ENCODE measurements at places on chromosomes 2 and 18.

- DNase-seq, result no peak
These were observed 31.1 kb upstream of the PPP1R1C start for GRCh38 chr2:181954538-181954883.

DNA sequence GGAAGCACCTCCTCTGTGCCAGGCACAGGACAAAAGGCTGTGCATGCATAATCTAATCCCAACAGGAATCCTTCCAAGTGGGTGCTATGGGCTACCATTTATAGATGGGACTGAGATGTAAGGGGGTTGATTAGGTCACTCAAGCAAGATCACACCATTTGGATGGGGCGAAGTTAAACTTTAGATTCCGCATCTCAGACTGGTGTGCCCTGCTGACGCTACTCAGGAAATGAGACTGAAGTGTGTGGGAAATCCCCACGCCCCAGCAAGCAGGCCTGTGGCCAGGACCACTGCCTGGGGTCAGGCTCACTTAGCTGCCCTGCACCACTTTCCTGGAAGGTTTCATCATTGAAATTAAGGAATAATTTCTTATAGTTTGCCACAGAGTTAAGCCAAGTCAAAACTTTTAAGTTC is 70.5 kb upstream of the PPP1CB start:
- DNase-seq, result peak; percentile 22

GRCh38 chr2:229137639-229138038 is 133.4 kb downstream of the PID1 start:
- no peak for DNase-seq

- DNase-seq, result no peak
These were observed 154.1 kb upstream of the BOD1L2 start for GRCh38 chr18:56992777-56993176.

DNA sequence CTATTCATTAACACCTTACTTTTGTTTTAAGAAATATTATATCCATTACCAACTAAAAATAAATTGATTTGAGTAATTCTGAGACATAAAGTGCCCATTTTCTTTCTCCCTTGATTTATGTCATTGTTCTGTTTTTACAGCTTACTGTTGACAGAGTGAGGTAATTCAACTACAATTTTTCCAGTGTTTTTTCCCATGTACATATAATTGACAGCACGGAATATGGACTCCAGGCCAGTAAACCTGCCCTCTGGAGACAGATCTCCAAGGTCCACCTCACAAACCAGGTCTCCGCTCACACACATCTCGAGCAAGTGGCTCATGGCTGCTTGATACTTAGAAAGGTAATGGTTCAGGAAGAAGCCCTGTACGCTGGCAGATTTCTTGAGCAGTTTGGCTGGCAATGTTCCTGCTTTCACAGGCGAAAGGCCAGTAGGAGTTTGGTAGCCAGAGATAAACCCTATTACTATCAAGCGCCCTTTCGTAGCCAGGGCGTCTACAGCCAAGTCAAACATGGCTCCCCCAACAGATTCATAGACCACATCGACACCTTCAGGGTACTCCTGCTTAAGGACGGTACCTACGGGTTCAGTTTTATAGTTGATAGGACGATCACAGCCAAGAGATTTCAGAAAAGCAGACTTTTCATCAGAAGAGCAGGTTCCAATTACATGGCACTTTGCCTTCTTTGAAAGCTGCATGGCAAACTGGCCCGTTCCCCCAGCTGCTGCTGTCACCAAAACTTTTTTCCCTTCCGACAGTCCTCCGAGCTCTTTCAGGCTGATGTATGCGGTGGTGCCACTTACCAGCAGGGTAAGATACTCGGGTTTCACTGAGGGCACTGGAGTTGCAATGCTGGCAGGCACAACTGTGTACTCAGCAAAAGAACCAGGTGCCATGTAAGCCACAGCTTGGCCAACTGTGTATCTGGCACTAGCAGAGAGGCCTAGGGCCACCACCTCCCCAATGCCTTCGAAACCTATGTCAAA is 7.4 kb downstream of the PTGR3 start:
- no peak for DNase-seq

GRCh38 chr18:48179666-48180065 is 229.5 kb downstream of the ZBTB7C start:
- DNase-seq, result no peak

GRCh38 chr18:23689616-23690504 is 607 bp downstream of the LAMA3 start:
- no peak for DNase-seq

DNA sequence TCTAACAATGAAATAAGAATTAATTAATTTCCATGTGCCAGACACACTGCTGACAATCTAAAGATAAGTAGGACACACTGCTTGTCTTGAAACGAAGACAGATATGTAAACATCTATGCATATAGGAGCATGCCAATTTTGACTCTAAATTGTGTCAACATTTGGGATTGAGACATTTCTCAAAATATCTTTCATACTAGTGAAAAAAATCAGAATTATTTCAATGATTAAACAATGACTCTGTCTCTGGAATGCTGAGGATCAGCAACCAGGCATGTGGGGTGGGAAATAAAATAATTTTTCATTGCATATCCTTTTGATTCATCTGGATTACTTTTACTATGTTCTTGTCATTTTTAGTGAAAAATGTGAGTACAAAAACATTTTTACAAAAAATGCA is 262.6 kb upstream of the SYT4 start:
- DNase-seq, result no peak

DNA sequence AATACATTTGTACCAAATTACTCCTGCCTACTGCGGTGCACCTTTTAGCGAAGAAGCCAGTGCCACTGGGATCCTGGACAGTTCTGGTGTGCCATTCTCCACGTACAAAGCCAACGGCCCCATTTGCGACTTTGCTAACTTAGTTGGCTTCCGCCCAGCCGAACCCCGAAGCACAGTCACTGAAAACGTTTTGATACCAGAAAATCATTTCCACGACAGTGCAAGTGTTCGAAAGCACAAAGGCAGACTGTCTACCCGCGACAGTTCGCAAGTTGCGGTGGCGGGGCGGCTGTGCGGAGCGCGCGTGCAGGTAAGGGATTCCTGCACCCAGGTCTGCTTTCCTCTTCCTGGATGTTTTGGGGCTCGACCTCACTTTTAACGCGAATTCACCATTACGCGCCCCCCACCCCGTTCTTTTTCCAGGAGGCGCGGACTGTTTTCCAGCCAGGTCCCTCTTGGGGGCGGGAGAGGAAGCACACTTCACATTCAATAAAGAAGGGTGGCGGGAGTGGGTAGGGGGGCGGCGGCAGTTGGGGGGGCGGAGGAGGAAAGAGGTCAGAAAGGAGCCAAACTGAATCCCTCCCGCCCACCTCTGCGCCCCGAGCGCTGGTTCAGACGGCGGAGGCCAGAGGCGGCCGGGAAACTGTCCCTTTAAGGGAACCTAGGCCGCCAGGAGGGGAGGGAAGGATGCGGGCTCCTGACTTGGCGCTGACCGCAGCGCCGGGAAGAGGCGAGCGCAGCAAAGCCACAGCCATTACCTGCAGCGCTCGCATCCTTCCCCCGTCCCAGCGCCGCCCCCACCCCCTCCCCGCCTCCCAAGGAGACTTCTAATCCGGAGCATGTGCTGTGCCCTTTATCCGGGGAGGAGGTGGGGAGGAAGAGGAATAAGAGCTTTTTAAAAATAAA is 107.4 kb upstream of the KCTD1 start:
- DNase-seq, result peak; percentile 61

- DNase-seq, result no peak
These were observed 158.9 kb downstream of the LDLRAD4 start for GRCh38 chr18:13377496-13377895.

DNA sequence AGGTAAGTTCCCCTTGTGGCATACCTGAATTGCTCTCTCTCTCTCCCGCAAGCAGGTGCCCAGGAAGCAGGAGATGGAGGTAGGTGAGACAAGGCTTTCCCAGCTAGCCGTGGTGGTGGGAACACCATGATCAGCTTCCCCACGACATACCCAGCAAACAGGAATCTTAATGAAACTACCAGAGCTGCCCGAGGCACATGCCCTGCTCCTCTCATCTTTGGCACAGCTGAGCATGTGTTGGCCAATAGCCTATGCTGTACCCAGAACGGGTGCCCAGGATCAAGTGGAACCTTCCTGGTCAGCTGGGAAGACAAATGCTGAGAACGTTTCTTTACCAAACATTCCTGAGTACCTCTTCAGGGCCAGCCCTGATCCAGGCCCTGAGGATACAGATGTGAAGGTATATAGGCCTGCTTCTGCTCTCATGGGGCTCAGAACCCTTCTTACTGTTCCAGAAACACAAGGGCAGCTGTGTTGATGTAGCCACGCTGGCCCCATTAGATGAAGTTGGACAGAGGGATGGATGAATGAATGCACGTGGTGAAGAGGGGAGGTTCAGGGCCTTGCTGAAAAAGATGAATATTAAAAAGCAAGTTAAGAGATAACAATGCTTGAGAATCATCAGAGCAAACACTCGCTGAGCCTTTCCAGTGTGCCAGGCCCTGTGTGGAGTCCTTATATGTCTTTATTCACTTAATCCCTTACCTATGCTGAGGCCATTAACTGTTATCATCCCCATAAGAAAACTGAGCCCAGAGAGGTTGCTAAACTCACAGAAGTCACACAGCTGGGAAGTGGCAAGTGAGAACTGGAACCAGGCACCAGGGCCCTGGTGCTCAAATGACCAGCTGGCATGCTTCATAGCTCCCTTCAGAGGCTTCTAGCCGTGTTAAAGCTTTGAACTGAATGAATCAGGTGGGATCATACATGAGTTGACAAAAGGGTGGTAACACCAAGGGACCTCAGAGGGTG is 68.8 kb upstream of the TMEM247 start:
- DNase-seq, result no peak

- no peak for DNase-seq
These were observed 67.7 kb upstream of the ARHGAP28 start for GRCh38 chr18:6661692-6662415.

- no peak for DNase-seq
These were observed 45.7 kb downstream of the ANKMY1 start for GRCh38 chr2:240512109-240512485.

All from H4 (cell line).